ENCODE measurements at places on chromosomes 1 and 21.

- H3K4me3 ChIP-seq = no peak overlapping the region
- DNase-seq = no peak
- H3K4me1 ChIP-seq = no peaks in the 10 kb centered on the region
- H3K27ac ChIP-seq = no peak overlapping the region
- H3K36me3 ChIP-seq = no peaks in the 10 kb centered on the region
- H3K27me3 ChIP-seq = no peaks in the 10 kb centered on the region
Measured at GRCh38 chr1:68516066-68516465, 19.2 kb upstream of the DEPDC1 start.

GRCh38 chr1:194535369-194535768 lies 1349.0 kb upstream of the B3GALT2 start:
- no peaks in the 10 kb centered on the region for H3K4me1 ChIP-seq
- no peak for DNase-seq
- H3K27me3 ChIP-seq = no peaks in the 10 kb centered on the region
- H3K36me3 ChIP-seq = no peaks in the 10 kb centered on the region
- H3K4me3 ChIP-seq = no peak overlapping the region

DNA sequence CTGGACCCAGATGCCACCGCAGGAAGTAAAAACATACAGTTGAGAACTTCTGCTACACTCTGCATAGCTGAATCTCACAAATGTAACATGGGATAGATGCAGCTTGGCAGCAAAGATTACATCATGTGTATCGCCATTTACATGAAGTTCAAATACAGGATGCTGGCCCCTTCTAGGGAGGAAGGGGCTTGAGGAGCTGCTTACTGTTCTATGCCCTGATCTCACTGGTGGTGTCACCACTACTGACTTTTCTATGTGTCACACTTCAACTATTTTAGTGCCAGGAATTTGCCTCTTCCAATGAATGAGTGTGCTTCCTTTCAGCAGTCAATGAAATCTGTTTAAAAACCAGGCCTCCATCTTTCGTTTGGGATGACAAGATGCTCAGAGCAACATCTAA lies 31.1 kb downstream of the MRAP start:
- H3K36me3 ChIP-seq = peaks cover 97% of the 10 kb centered on the region
- H3K27ac ChIP-seq = no peak overlapping the region
- DNase-seq = no peak
- H3K4me1 ChIP-seq = no peaks in the 10 kb centered on the region

GRCh38 chr1:57713501-57713900 lies 289.6 kb upstream of the DAB1 start:
- no peak for DNase-seq
- no peak overlapping the region for H3K27ac ChIP-seq
- H3K27me3 ChIP-seq = no peaks in the 10 kb centered on the region

DNA sequence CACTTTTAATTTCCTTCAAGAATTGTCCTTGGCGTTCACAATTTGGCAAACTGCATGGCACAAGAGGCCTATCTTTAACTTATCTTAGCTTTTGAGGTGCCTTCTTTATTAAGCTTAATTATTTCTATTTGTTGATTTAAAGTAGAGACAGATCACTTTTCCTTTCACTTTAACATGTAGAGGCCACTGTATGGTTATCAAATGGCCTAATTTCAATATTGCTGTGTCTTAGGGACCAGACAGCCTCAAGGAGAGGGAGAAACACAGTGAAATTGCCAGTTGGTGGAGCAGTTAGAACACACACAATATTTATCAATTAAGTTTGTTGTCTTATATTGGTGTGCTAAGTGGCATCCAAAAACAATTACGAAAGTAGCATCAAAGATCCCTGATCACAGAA lies 1013.9 kb downstream of the KCNT2 start:
- H3K4me1 ChIP-seq = peaks cover 18% of the 10 kb centered on the region
- no peak overlapping the region for H3K27ac ChIP-seq
- no peak for DNase-seq

DNA sequence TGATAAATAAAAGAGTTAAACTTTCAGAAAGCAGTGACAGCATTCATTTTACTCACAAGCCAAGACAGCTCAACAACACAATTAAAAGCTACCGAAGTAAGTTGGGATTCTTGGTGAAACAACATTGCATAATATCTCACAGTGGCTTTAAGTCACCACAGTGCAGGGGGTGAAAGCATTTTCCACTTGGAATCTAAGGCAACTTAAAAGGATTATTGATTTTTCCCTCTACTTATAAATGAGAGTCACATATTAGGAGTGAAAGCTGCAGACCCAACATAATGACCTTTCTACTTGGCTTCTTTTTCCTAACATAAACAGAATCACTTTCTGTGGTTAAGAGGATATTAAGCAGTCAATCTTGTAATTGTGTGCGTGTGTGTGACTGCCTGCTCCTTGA lies 536.6 kb upstream of the CXADR start:
- H3K27ac ChIP-seq = no peak overlapping the region
- no peaks in the 10 kb centered on the region for H3K36me3 ChIP-seq
- no peak for DNase-seq
- no peaks in the 10 kb centered on the region for H3K27me3 ChIP-seq

DNA sequence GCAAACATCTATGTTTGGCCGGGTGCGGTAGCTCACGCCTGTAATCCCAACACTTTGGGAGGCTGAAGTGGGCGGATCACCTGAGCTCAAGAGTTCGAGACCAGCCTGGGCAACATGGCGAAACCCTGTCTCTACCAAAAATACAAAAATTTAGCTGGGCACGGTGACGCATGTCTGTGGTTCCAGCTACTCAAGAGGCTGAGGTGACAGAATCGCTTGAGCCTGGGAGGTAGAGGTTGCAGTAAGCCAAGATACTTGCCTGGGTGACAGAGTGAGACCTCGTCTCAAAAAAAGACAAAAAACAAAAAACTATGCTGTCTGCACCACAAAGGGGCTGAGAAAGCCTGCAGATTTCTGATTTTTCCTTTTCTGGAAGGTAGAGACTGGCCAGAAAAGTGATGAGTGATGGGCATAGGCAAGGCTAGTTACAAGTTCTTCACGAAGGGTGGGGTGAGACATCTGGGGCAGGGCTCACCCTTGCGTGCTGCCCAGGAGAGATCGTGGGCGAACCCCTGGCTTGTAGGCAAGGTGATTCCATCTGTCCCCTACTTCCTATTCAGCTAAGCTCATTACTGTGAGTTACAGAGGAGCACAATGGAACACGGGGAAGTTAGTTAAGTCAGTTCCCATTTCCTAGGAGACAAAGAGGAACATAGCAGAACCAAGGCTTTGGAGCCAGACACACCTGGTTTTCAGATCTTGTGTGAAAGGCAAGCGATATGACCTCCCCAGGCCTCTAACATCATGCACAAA lies 3.2 kb downstream of the SLC2A1 start:
- H3K27ac ChIP-seq = peak overlapping the region; percentile 99
- H3K36me3 ChIP-seq = peaks cover 74% of the 10 kb centered on the region

DNA sequence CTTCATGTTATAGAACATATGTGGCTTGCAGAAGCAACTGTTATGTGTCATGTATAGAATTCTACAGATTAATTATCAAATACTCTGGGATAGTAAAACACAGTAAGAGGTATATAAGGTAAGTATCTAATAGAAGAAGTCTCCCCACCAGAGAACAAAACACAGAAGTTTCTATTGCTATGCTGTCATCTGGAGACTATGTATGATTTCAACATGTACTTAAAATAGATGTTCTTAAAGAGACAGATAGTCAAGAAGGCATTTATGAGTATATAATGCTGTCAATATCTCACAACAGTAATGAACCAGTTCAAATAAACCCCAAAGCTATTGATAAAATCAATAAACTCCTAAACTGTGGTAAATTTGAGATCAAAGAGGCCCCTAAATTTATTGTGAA lies 8.1 kb upstream of the ADCY10 start:
- H3K27ac ChIP-seq = no peak overlapping the region
- DNase-seq = no peak
- H3K4me1 ChIP-seq = peaks cover 12% of the 10 kb centered on the region
- H3K36me3 ChIP-seq = peaks cover 5% of the 10 kb centered on the region
- no peak overlapping the region for H3K4me3 ChIP-seq

DNA sequence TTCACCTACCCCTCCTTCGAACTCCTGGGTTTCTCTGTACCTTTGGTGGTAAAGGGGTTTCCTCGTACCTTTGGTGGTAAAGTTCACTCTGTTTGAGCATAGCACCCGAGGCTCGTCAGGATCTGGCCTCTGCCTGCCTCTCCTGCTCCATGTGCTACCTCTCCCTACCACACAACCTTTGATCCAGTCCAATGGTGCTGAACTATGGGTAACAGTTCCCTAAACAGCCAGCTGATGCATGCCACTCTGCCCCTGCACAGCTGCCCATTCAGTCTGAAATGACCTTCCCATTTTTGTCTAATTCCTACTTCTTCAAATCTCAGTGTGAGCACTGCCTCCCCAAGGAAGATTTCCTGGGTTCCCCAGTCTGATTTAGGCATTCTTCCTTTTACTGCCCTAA lies 14.0 kb downstream of the OVAAL start:
- no peaks in the 10 kb centered on the region for H3K27me3 ChIP-seq
- no peak overlapping the region for H3K4me3 ChIP-seq
- H3K36me3 ChIP-seq = no peaks in the 10 kb centered on the region

DNA sequence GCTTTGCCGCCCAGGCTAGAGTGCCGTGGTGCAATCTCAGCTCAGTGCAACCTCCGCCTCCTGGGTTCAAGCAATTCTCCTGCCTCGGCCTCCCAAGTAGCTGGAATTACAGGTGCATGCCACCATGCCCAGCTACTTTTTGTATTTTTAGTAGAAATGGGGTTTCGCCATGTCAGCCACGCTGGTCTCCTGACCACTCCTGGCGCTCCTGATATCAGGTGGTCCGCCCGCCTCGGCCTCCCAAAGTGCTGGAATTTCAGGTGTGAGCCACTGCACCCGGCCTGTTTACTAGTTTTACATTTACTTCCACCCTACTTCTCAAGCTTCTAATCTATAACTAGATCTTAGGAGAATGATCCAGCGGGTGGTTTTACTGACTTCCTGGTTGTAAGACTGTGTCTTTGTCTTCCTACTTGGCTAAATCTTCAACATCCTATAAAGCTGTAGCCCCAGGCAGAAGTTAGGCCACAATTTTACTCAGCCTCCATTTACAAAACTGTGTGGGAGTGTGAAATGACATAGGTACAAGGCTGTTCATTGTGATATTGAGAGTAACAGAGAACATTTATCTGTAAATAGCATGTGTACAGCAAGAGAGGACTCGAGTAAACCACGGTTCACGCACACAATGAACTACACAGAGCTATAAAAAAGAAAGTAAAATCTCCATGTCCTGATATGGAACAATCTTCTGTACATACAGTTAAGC lies 9.6 kb upstream of the POU2F1 start:
- no peaks in the 10 kb centered on the region for H3K36me3 ChIP-seq
- no peaks in the 10 kb centered on the region for H3K4me1 ChIP-seq
- H3K27me3 ChIP-seq = no peaks in the 10 kb centered on the region
- no peak overlapping the region for H3K4me3 ChIP-seq

DNA sequence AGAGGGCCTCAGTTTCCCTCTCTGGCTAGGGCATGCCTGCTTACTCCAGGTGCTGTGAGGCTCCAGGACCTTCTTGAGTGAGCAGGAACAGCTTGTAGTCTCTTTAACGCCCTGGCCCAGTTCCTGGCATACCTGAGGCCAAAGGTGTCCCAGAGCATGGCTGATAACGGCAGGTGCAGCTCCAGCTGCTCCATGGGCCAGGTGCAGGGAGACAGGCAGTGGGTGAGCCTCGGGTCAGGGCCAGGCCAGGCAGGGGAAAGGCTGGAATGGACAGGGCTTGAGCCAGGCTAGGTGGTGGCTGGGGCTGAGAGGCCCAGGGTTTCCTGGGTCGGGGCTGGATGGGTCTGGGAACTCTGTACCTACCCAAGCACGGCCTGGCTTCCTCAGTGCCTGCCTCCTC lies 18.3 kb downstream of the EDN2 start:
- H3K27me3 ChIP-seq = no peaks in the 10 kb centered on the region
- H3K36me3 ChIP-seq = no peaks in the 10 kb centered on the region
- H3K4me3 ChIP-seq = no peak overlapping the region
- peaks cover 12% of the 10 kb centered on the region for H3K4me1 ChIP-seq
- H3K27ac ChIP-seq = peak overlapping the region; percentile 36

DNA sequence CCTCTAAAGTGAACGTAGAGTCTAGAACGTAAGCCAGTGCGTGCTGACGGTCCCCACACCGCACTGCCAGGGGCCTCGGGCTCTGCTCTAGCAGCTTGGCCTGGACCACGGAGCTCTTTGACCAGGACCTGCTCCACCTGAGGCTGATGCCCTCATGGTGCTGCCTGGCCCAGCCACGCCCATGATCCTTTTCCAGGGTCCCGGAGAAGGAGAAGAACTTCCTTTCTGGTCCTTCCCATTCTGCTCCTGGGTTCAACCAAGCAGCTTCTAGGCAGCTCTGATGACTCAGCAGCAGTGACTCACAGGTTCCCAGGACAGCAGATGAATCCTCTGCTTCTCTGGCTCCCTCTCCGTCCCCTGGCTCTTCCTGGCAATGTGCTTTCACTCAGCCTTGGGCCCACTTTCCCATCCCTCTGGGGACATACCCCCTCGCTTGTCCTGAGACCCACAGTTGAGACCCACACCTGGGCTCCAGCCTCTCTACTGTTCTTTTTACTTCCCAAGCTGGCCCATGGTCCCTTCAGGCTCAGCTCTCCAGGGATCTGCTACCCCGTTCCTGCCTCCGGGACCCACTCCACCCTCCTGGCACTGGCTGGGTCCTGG lies 246.3 kb upstream of the RAB4A start:
- H3K36me3 ChIP-seq = no peaks in the 10 kb centered on the region
- peak; percentile 69 for DNase-seq
- peaks cover 8% of the 10 kb centered on the region for H3K4me1 ChIP-seq
- H3K27ac ChIP-seq = no peak overlapping the region

- no peak for DNase-seq
- H3K36me3 ChIP-seq = no peaks in the 10 kb centered on the region
- H3K4me3 ChIP-seq = no peak overlapping the region
Measured at GRCh38 chr1:215397106-215397505, 170.0 kb upstream of the KCTD3 start.

- no peaks in the 10 kb centered on the region for H3K27me3 ChIP-seq
- H3K4me1 ChIP-seq = peaks cover 14% of the 10 kb centered on the region
- H3K36me3 ChIP-seq = no peaks in the 10 kb centered on the region
- H3K4me3 ChIP-seq = no peak overlapping the region
Measured at GRCh38 chr1:17447501-17447992, 8.1 kb upstream of the RCC2 start.

GRCh38 chr1:29749024-29749945 lies 513.0 kb downstream of the PTPRU start:
- no peak overlapping the region for H3K4me3 ChIP-seq
- no peaks in the 10 kb centered on the region for H3K36me3 ChIP-seq
- no peaks in the 10 kb centered on the region for H3K27me3 ChIP-seq
- H3K27ac ChIP-seq = no peak overlapping the region

DNA sequence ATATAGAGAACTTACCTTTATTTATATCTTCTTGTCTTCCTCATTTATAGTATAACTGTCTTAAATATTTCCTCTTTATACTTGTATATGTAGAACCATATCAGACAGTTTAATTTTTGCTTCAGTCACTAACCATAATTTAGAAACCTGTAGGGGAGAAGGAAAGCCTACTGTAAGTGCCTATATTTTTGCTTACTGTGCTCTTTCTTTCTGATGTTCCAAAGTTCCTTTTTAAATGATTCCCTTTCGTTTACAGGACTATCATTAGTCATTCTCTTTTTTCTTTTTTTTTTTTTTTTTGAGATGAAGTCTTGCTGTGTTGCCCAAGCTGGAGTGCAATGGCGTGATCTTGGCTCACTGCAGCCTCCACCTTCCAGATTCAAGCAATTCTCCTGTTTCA lies 109.7 kb downstream of the CENPF start:
- no peaks in the 10 kb centered on the region for H3K4me1 ChIP-seq
- H3K36me3 ChIP-seq = no peaks in the 10 kb centered on the region
- DNase-seq = no peak
- no peaks in the 10 kb centered on the region for H3K27me3 ChIP-seq
- no peak overlapping the region for H3K27ac ChIP-seq
- no peak overlapping the region for H3K4me3 ChIP-seq

GRCh38 chr1:92262516-92262915 lies 36.3 kb downstream of the GLMN start:
- H3K27ac ChIP-seq = no peak overlapping the region
- H3K4me1 ChIP-seq = no peaks in the 10 kb centered on the region
- DNase-seq = no peak
- H3K36me3 ChIP-seq = peaks cover 66% of the 10 kb centered on the region
- no peaks in the 10 kb centered on the region for H3K27me3 ChIP-seq
- H3K4me3 ChIP-seq = no peak overlapping the region
